ENCODE measurements at places on chromosomes 4 and X. TPM values are rescaled to one million over a fixed set of nuclear protein-coding genes. Genes with fewer than 3 reads are reported as not detected.

Gene ETDA
- not detected for total RNA-seq

Gene FABP2
- total RNA-seq = not detected

Gene AR
- not detected for total RNA-seq

Gene MCUB
- 46.0 TPM for total RNA-seq

Gene BEX5
- total RNA-seq = 0.86 TPM

DNA sequence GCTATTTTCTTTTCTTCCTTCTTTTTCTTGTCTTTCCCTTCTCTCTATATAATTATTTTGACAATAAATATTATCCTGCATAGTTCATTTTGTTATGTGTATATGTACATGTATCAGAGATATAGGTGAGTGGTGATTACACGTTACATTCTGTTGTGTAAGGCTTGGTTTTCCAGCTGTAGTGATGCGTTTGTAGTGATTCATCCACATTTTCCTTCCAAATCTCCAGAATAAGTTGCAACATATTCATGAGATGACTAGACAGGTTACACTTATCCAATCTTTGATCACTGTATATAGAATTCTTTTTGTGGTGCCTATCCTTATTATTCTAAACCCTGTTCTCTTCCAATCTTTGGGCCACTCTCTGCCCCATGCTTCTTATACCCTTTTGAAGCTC is 540.2 kb downstream of the GBA3 start:
- DNase-seq = no peak

- no peak for DNase-seq
Observed at GRCh38 chrX:47215291-47215900, 3.1 kb upstream of the CDK16 start.

- DNase-seq = no peak
Observed at GRCh38 chr4:28001698-28002097, 1141.1 kb downstream of the STIM2 start.

DNA sequence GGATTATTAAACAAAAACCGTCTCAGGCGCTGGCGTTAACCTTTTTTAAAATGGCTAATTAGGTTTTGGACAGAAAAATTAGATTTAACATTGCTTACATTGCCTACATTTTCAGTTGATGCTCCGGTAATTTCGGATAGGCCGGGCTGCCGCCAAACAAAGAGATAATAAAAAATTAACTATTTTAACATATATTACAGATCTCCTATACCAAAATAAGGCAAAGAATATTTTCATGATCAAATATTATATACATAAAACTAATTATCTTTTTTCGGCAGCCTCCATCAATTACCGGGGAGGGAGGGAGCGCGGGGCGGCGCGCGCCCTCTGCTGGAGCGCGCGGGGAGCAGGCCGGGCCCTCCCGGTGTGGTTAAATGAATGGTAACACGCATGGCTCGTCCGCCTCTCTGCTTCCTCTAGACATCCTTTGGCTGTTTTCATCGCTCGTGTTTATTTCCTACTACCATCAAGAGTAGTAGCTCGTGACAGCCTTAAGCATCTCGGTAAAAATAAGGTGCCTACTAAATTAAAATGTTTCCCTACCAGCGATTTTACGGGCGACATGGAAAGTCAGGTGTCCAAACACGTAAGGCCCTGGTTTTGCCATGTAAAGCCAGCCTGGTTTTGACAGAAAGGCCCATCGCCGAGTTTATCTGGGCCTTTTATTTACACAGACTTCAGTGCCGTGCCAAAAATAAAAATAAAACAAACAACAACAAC is 52.4 kb upstream of the TMEM33 start:
- peak; percentile 18 for DNase-seq
